ENCODE measurements at places on chromosomes 11 and 22. TPM values are rescaled to one million over a fixed set of nuclear protein-coding genes. Genes with fewer than 3 reads are reported as not detected.

DEUP1 gene
- total RNA-seq = under 0.01 TPM

DEFB131B gene
- not detected for total RNA-seq

CHST1 gene
- total RNA-seq = 1.7 TPM

SMTNL1 gene
- total RNA-seq = not detected

CDPF1 gene
- 11.7 TPM for total RNA-seq

FIBIN gene
- total RNA-seq = 65.4 TPM

MPPED2 gene
- under 0.01 TPM for total RNA-seq

HTATIP2 gene
- total RNA-seq = 25.2 TPM

MUC2 gene
- not detected for total RNA-seq

UFD1 gene
- 105 TPM for total RNA-seq

SELENOM gene
- total RNA-seq = 146 TPM

TSSK2 gene
- not detected for total RNA-seq

KCNQ1OT1 gene
- total RNA-seq = 2.8 TPM

GSTT2B gene
- 4.5 TPM for total RNA-seq

LRRC55 gene
- not detected for total RNA-seq

EFEMP2 gene
- total RNA-seq = 37.7 TPM

DKK3 gene
- total RNA-seq = 253 TPM

MAPK8IP2 gene
- 0.37 TPM for total RNA-seq

GRIA4 gene
- total RNA-seq = not detected

SRPRA gene
- total RNA-seq = 74.3 TPM

BTBD18 gene
- not detected for total RNA-seq

BIK gene
- total RNA-seq = not detected

PDE3B gene
- 2.7 TPM for total RNA-seq

DNAJB7 gene
- not detected for total RNA-seq

AASDHPPT gene
- 43.9 TPM for total RNA-seq

TMEM191B gene
- total RNA-seq = 0.12 TPM

LRRC74B gene
- not detected for total RNA-seq

SYNGR1 gene
- 8.1 TPM for total RNA-seq

OR5B17 gene
- total RNA-seq = not detected

ANKK1 gene
- total RNA-seq = under 0.01 TPM

PPP6R2 gene
- 72.0 TPM for total RNA-seq

ZNF215 gene
- 10.4 TPM for total RNA-seq

MRGPRF gene
- total RNA-seq = 33.6 TPM

C11orf86 gene
- not detected for total RNA-seq

RASGRP2 gene
- total RNA-seq = 1.2 TPM

AAMDC gene
- 27.9 TPM for total RNA-seq

MYO7A gene
- 0.12 TPM for total RNA-seq

NPTXR gene
- total RNA-seq = 4.6 TPM

Measured in uterine smooth muscle cell (primary cell).